ENCODE measurements at places on chromosomes 11 and 22.

GRCh38 chr11:109785198-109785597 is 308.0 kb upstream of the ZC3H12C start:
- no peak for DNase-seq

DNA sequence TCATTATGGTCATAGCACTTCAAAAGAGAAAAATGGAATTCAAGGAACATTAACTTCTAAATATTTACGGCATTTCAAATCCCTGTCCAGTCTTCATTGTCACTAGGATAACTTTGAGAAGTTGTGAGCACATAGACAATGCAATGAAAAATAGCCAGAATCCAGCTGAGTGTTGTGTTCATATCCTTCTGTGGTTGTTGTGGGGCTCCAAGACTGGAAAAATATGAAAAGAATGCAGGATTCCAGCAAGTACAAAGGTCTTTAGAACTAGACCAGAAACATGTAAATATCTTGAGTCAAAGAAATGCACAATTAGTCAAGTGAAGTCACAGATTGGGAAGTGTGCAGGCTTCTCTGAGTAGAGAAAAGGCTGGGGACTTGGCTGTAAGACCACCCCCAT is 68.7 kb downstream of the WT1 start:
- peak; percentile 11 for DNase-seq

DNA sequence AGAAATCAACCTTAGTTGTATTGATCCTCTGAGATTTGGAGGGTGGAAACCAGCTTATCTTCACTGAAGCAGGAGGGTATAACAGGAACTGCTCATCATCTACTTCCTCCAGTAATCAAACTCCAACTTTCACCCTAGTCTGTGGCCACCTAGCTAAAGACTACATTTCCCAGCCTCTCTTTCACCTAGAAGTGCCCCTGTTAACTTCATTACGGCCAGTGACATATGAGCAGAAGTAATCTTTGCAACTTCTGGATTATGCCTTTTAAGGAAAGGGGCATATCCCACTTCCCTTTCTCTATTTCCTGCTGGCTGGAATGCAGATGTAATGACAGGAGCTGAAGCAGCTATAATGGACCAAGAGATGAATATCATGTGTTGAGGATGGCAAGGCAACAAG is 7.6 kb upstream of the VPS37C start:
- no peak for DNase-seq

- peak; percentile 69 for DNase-seq
Observed at GRCh38 chr11:65911682-65912568, 6.9 kb downstream of the C11orf68 start.

DNA sequence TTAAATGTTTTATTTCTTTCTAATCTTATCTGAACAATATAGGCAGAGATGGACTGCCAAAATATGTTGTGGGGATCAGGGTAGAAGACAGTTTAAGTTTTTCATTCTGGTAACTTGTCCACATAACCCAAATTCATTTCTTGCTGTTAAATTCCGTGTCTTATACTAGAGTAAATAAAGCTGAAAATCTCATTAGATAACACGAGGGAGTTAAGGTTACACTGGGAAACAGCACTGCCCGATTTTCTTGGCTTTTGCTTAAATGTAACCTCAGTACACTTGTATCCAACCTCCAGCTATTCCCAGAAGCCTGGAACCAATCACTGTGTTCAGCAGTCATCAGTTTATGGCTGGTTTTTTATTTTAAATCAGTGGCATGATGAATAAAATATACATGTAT is 48.2 kb downstream of the MICAL3 start:
- no peak for DNase-seq

DNA sequence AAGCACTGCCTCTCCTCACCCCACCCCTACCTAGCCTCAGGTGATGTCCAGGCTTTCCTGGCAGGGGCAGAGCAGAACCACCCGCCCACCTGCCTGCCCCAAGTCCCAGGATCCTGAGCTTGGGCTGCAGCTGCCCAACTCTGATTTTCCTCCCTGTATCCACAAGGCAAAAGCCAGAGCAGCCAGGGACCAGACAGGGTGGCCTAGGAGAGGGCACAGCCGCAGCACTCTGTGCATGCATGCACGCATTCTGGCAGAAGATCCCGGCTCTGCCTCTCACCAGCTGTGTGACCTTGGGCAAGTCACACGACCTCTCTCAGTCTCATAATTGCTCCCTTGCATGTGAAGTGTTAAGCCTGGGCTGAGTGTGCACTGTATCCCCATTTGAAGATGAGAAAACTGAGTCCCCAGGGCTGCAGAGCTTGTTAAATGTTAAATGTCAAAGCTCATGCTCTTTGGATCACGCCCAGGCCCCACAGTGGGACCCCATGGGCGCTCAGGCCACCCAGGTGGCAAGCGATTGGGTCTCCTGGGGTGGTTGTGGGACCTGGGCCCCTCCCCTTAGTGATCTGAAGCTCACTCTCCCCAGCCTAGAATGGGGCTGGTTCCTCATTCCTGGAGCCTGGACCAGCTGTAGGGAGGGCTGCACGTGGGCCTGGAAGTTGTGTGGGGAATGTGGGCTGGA is 2.8 kb upstream of the CARNS1 start:
- DNase-seq: no peak

All from GM04503 (cell line).